ENCODE measurements at places on chromosomes 3 and 15. TPM values are rescaled to one million over a fixed set of nuclear protein-coding genes. Genes with fewer than 3 reads are reported as not detected.

Gene SLCO3A1
- 4.3 TPM for total RNA-seq

Gene MOBP
- 0.04 TPM for total RNA-seq

Gene WDR72
- total RNA-seq: not detected

Gene BFSP2
- 0.41 TPM for total RNA-seq

Gene FRMD5
- 0.46 TPM for total RNA-seq

Gene LRRC49
- total RNA-seq: 21.1 TPM

Gene CYP1A1
- total RNA-seq: not detected

Gene ULK4
- total RNA-seq: 6.3 TPM

Gene SAXO2
- 0.10 TPM for total RNA-seq

Gene CEMIP
- total RNA-seq: 0.20 TPM

Gene PYGO1
- 22.0 TPM for total RNA-seq

Measured in SJCRH30 (cell line).